ENCODE measurements at places on chromosomes 4 and X.

GRCh38 chr4:175051974-175052373 lies 133.8 kb downstream of the ADAM29 start:
- DNase-seq: no peak

DNA sequence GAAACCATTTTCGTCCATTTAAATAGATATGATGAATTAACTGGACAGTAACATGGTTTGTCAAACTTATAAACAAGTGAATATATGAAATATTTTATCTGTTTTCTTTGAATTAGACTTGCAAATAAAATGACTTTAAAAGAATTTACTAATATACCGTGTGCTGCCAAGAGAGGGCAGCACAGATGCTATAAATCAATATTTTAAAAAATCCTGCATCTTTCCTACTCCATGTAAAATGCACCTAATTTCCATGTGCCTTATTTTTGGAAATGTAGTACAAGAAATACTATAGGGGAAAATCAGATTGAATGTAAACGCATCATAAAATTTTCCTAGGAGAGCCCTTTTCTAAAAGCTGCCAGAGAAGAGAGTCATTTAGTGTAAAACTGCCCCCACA lies 62.2 kb downstream of the PRKX start:
- peak; percentile 35 for DNase-seq

DNA sequence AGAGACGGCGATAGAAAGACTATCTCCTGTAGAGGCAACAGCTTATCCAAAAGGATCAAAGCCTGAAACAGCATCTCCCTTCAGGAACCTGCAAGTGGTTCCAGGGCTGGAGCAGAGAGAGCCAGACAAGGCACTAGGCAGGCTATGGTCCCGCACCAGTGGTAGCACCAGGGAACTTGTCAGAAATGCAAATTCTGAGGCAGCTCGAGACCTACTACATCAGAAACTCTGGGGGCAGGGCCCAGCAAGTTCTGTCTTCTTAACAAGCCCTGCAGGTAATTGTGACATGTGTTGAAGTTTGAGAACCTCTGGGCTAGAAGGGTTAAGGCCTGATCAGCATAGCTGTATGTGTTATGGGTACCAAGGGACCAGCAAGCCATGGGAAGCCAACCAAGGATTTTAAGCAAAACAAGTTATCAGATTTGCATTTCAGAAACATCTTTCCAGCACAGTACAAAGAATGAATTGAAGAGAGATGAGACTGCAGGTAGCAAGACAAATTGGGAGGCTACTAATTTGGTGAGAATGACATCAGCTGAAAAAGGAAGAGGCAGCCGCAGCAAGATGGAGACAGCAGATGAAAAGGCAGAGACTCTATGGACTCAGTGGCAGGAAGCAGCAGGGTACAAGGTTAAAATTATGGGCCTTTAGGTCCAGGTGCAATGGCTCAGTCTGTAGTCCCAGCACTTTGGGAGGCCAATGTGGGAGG lies 139.7 kb downstream of the TSPAN5 start:
- DNase-seq: no peak

GRCh38 chrX:22373766-22374165 lies 101.1 kb downstream of the CBLL2 start:
- no peak for DNase-seq

DNA sequence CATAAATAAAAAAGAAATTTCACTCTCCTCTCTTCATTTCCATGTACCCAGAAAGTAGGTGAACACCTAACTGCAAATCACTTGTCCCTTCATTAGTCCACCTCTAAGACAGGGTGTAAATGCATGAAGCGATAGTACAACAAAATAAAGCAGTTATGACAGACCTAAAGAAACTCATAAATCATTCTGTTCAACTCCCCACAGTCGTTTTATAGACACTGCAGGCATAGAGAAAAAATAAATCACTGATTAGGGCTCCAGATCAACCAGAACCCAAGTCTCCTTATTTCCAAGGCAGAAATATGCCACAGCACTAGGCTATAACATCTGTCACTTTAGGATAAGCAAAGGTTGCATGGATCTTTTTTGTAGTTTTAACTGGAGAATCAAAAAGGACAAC lies 3.0 kb downstream of the RASGEF1B start:
- no peak for DNase-seq

DNA sequence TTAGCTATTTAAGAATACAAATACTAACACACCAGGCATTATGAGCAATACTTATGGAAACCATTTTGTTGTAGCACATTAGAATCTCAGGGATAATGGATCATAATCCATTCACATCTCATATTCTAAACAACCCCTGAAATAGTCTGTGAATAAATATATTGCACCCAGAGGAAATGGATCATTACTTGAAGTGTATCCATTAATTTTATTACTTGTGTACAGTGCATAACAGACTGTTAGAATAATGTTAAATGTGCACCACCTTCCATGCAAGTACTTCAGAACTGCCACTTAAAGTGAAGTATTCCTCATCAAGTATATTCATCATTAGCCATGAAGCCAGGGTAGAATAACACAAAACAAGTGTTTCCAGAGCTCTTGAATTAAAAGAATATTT lies 715.5 kb downstream of the DMD start:
- DNase-seq: no peak

DNA sequence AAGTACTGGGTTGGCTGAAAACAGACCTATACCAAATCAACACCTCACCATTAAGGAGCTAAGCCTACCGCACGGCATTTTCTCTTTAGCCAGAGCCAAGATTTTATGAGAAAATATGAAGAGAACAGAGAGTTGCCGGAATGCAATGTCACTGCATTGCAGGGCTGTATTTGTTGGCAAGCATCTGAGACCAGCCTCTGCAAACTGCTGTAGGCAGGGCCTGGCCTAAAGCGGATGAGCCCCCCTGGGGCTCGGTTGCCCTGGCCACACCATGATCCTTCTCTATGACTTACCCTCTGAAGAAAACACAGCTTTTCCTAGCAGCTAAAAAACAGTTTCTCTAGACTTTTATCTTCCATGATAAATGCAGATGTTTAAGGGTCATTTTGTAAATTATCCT lies 120.5 kb upstream of the SORBS2 start:
- DNase-seq: no peak

DNA sequence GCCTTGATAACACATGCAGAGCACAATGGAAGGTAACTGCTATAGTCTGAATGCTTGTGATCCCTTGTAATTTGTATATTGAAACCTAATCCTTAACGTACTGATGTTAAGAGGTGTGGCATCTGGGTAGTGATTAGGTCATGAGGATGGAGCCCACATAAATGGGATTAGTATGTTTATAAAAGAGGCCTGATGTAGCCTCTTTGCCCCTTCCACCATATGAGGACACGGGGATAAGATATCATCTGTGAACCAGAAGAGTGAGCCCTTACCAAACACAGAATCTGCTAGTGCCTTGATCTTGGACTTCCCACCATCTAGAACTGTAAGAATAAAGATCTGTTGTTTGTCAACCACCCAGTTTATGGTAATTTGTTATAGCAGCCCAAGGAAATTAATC lies 1074.2 kb upstream of the INTU start:
- DNase-seq: no peak

DNA sequence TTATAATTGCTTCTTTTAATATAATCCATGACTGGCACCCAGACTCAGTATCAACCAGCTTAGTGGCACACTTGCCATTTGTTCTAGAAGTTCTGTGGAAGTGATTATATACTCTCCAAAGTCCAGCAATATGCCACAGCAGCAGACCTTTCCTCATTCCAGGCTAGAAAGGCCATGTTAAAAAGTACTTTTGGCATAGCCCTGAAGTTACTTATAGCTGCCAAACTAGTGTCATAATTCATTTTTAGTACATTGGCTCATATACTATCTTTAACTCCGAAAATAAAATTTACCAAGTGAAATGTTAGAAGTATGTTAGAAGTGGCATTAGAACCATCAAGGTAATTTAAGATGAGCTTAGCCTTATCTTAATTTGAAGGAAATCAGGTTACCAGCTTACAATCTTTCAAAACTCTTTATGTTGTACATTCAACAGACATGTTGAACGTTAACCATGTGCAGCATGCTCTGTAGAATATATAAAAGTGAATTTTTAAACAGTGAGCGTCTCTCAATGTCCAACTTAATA lies 714.2 kb upstream of the LCORL start:
- no peak for DNase-seq

- no peak for DNase-seq
Measured at GRCh38 chr4:171390626-171391025, 422.6 kb upstream of the GALNTL6 start.

DNA sequence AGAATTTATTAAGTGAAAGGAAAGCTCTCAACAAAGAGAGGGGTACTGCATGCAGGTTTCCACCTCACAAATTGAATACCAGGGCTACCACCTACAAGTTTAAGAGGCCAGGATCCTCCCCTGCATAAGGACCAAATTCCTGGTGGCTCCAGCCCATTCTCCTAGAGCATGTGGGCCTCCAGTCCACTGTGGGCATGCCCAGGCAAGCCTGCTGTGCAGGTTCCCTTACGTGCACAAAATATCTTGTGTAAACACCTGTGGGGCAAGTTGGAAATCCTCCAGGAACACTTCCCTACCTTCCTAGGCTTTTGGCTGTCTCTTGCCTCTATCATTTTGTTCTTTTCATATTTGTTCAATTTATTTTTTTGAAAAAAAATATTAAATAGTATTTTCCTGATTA lies 724.3 kb downstream of the ARAP2 start:
- no peak for DNase-seq

- DNase-seq: no peak
Measured at GRCh38 chrX:23373129-23373804, 38.6 kb downstream of the PTCHD1 start.

- peak; percentile 13 for DNase-seq
Measured at GRCh38 chr4:1099684-1100335, 13.6 kb downstream of the RNF212 start.

GRCh38 chr4:77201343-77201742 lies 44.3 kb downstream of the CCNG2 start:
- no peak for DNase-seq

DNA sequence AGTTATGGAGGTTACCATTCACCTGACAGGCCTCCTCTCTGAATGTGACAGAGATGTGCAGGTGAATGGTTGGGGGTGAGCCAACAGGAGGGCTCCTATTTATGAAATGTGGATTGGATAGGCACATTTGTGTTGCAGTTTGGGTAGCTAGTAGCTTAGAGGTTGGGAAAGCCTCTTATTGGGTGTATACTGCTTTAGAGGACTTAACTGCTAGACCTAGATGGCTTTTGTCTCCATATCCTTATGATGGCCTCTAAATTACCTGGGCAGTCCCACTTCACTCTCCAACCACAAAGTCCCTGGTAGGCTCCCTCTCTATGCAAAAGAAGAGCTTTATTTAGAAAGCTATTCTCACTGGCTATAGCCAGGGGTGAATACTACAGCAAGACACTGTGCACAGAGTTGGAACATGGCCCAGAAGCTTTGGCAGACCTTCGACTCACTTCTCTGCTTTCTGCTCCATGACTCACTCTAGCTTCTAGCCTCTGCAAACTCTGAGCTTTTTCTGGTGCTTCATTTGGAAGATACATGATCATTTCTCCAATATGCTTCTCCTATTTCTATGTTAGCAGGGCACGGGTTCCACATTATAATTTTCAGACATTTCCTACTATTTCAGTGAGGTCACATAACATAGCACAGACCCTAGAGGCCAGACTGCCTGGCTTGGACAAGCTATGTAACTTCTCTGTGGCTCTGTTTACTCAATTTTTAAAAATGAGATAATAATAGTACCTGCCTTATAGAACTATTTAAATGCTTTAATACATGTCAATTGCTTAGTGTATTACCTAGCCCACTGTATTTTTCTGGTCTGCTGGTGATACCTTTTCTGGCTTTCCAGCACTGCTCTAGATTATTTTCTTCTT lies 6.0 kb upstream of the VGLL1 start:
- peak; percentile 70 for DNase-seq

GRCh38 chrX:9767375-9767774 lies 1.7 kb upstream of the GPR143 start:
- DNase-seq: no peak

- peak; percentile 61 for DNase-seq
Measured at GRCh38 chrX:50799531-50799961, 14.4 kb downstream of the SHROOM4 start.

DNA sequence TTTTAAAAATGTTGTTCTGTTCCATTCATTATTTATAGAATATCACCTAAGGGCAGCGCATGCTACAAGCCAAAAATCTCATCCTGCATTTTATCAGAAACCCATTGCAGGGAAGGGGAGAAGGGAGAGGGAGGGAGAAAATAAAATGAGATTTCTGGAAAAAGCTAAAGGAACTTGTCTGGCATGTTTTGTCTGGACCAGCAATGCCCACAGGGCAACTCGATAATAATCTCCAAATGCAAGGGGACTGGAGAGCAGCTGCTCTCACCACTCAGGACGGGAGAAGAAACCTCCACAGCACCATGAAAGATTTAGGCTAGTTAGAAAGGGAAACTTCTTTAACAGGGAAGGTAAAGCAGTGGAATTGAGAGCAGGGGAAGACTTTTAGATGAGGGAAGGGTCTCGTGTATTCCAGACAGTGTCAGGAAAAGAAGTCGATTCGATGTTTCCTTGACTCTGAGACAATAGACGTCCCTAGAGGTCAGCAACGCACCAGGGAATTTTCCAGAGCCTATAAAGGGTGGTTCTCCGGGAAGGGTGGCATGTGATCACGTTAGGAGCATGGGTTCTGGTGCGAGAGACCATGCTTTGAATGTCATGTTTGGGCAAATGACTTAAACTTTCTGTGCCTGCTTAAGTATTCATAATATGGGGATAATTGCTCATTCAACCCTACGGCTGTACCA lies 132.2 kb upstream of the NDP start:
- DNase-seq: no peak

DNA sequence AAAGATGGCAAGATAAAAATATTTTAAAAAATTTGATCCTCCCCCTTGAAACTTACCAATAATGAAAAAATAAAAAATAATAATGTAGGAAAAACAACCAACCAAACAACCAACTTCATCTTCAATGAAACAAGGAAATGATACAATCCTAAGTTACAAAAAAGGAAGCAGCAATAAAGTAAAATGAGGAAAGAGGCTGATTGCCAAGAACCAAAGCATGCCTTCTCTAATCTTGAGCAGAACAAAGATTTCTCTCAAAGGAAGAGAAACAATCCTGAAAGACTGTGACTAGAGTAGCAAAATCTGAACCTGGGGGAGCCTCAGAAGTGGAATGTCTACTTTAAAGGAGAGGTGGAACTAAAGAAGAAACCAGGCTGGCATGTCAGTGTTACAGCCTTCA lies 10.9 kb upstream of the WDFY3 start:
- DNase-seq: no peak

All from kidney (tissue), 22 donors.